COR-L47 (cell line): ENCODE measurements at places on chromosomes 3 and 15.

DNA sequence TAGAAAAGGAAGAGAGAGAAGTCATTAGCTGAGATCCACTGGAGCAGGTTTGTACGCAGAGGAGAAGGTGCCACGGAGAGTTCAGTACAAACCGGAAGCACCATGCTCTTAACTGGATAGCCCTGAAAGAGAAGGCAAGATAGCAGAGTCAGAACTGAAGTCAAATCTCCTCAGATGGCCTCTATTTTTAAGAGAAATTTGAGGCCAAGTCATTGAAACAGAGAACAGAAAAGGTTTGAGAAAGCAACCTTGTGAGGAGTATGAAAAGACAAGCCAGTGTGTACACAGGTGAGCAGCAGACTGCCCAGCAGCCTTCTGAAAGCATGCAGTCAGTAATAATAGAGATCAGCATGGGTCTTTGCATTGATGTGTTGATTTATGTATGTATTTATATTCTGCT lies 66.1 kb upstream of the SPRED1 start:
- peak; percentile 2 for DNase-seq

DNA sequence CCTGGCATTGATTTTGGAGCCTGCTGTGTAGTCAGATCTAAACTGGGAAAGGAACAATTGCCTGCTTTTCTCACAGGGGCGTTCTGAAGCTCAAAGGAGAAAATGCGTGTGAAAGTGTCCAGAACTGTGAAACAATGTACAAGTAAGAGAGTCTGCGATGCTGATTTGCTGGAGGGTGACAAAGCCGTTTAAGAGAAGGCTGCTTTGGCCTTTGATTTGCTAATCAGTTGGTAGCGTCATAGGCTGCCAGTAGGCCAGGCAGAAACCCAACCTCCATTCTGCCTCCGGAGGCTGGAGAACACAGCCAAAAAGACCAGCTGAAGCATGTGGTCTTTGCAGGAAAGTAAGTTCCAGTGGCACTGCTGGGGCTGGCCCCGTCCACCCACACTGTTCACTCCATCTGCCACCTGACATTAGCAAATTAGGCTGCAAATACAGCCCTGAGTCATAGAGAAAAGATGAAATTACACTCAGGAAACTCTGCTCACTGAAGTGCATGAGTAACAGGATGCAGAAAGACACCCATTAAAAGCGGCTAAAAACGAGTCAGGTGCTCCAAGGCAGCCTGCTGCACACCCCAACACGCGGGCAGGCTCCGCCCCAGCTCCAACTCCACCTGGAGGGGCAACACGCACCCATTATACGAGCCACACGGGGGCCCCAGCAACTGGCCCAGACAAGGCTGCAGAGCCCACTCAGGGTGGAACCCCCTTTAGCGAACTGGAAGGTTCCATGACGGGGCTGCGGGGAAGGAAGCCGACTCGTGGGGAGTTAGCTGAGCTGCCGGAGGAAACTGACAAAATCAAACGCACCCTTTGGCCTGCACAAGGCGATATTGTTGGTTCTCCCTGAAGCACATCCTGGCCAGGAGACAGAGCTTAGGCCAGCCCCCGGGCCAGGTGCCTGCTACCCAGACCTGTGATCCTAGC lies 31.6 kb downstream of the ZDHHC19 start:
- DNase-seq = no peak

GRCh38 chr3:128780101-128780837 lies 54.3 kb downstream of the RAB7A start:
- no peak for DNase-seq

DNA sequence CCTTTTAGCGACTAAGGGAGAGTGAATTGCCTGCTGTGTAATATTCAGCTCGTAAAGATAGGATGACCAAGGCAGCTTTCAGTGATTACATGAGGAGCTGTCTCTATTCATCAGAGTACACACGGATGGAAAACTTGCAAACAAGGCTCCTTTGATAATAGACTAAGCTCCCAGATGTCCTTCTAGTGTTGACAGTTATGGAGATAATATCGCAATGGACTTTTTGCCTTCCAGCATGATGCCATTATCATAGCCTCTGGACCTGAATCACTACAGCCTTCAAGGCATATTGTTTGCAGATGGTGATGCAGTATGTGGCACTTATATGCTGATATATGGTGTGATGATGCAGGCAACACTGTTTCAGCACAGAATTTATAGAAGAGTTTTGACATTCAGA lies 93.9 kb downstream of the ECT2 start:
- no peak for DNase-seq

DNA sequence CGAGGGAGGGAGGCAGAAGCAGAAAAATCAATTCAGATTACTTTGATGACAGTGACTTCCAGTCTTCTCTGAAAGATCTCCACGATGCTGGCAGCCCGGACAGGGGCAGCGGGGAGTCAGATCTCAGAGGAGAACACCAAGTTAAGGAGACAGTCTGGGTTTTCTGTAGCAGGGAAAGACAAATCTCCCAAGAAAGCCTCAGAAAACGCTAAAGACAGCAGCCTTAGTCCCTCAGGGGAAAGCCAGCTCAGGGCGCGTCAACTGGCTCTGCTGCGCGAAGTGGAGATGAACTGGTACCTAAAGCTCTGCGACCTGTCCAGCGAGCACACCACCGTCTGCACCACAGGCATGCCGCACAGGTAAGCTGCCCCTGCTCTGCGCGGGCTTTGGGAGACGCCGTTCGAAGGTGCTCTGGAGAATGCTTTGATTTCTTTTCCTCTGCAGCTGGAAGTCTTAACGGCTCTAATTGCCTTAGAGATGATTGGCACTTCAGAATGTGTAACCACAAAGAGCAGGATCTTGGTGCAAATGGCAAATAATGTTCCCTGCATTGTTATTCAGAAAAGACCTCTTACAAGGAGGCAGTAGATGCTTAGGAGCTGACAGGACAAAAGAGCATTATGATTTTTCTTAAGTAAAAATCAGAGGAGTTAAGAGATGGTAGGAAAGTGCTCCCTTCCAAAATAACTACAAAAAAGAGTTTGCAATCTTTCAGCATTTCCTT lies at the start of gene KCNAB1:
Gene KCNAB1 (plus strand): TSS at position 51 of the 724 bp plus-strand sequence.
- no peak for DNase-seq

GRCh38 chr3:63279005-63279841 lies 1.1 kb downstream of the SYNPR start:
- DNase-seq = no peak

DNA sequence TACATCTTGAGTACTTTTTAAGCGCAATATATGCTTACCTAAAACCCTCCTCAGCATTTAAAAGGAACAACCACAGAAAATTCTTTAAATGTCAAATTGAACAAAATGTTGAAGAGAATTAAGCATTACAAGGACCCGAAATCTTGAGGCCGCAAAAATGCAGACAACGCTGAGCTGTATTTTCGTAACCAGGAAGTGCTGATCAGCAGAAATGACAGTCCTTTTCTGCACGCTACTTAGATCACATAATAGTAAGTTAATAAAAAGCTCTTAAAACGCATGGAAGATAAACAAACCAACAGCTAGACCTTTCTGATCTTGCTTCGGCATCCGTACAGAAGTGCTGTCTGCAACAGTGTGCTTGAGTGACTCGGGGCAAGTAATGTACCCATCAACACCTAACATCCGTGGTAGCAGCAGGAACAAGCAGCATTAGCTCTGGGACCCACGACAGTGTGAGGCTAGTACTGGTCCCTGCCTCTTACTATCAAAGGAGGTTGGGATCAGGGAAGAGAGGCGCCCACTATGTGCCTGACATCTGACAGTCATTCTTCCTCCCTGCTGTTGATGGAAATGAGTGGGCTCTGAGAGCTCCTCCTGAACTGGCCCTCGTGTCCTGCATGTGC lies 1.8 kb upstream of the SSUH2 start:
- no peak for DNase-seq

DNA sequence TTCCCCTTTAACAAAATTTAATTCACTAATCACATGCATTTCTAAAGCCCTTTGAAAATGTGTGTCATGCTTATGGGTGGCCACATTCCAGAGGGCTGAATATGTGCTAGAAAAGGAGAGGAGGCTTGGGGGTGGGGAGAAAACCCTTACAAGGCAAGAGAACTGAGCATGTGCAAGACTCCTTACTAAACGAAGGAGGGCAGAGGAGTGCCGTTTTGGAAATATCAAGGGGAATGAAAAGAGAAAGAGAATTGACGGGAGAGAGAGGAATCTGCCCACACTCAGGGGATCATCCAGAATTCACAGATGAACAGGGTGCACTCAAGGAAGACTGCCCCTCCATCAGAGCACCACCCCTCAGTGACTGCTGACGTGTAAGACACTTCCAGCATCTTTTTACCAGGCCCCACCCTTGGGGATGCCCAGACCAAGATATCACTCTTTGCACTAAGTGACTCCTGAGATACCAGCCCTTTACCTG lies 37.9 kb upstream of the TSC22D2 start:
- DNase-seq = no peak

DNA sequence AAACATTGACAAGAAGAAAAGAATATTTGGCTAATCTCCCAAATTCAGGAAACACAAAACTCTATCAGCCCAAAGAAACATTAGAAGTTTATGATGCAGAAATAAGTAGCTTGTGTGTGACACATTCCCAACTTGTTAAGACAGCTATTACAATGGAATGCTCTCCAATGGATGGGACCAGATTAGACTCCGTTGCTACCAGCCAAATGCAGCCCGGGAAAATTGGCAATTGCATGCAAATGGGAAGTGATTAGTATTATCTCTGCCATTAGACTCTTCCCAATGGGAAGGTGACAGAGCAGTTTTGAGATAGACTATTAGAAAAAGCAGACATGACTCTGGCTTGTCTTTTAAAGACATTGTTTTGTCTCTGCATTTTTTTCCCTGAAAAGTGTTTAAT lies 37.4 kb upstream of the KCNMB2 start:
- no peak for DNase-seq

DNA sequence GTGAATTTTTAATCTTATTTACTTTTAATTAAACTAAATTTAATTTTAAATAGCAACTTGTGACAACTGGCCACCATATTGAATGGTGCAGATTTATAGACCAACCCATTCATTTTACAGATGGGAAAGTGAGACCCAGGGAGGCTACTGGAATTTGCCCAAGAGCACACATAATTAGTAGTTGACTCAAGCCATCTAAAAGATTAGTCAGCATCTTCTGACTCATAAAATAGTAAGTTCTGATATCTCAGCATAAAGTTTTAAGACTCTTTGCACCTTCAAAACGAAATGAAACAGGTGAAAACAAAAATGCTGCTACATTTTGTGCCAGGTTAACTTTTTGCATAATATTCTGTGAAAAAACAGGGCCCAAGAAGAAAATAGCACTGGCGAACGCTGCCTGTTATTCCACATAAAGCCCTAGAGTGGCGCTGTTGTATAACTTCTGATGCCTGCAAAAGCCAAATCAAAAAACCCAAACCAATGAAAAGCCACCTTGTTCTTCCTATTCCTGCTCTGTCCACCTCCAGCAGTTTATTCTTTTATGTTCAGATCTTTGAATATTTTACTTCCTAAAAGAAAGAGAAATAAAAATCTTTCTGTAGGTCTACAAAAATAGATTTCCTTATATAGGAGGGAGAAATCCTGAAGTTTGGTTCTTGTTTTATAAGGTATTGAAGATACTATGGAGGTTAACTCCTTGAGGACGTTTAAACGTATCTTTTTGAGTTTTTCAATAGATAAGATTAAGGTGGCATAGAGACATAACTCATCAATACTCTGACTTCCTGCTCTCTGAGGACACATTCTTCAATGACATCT lies 62.8 kb downstream of the OTOL1 start:
- peak; percentile 54 for DNase-seq

GRCh38 chr3:136819731-136820679 lies 1.1 kb downstream of the SLC35G2 start:
- peak; percentile 75 for DNase-seq
